B cell (primary cell): ENCODE measurements at places on chromosomes 4 and X.

DNA sequence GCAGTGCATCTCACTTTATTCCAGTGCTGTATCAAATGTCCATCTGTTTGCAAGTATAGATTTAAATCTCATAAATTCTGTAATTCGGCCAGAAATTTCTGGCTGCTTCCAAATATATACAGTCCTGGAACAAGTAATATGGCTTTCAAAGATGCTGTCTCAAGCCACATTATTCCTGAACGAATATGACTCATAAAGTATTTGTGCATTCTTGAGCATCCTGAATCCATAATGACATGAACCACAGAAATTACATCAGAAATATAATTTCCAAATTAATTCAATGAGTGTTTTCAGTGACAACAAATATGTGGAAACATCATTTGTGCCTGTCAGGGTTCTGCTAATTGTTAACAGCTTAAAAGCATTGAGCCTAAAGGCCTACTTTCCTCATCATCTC is 140.9 kb upstream of the HPGD start:
- no peak for DNase-seq

GRCh38 chrX:74272230-74272629 is 31.8 kb upstream of the ZCCHC13 start:
- DNase-seq: no peak

- no peak for DNase-seq
Observed at GRCh38 chrX:31319586-31319985, 247.7 kb upstream of the FTHL17 start.

- no peak for DNase-seq
Observed at GRCh38 chrX:63967551-63967950, 182.5 kb upstream of the ARHGEF9 start.

- DNase-seq: no peak
Observed at GRCh38 chr4:165326831-165327210, 648 bp upstream of the MSMO1 start.

DNA sequence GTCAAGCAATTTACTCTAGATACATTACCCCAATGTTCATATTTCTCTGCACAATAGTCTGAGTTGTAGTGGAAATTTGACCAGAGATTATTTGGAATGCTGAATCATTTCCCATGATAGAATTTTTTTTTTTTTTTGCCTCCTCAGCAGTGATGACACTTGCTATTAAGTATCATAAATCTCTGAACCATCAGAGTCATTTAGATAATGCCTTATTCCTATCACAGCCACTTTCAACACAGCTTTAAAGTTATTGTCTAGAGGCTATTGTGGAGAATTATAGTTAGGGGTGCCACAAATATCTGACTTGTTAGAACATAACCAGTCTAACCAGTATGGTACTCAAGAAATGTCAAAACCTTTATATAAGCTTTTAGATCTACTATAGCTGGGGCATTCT is 79.8 kb downstream of the LCORL start:
- no peak for DNase-seq

DNA sequence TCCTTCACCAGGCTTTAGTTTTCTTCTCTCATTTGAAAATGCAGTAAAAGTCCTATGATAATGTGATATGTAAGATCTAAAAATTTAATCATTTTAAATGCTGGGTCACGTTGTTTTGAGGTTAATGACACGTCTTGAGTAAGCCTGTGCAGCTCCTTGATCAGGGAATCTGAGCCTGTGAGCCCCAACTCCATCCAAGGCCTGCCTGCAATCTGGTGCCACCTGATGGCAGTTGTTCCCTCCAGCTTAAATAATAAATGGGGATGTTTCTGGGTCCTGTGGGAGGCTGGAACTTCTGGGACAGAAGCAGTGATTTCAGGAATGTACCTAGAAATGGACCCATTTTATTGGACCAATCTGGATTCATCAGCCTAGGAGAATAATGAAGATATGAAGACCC is 455.4 kb upstream of the ADGRL3 start:
- DNase-seq: no peak

DNA sequence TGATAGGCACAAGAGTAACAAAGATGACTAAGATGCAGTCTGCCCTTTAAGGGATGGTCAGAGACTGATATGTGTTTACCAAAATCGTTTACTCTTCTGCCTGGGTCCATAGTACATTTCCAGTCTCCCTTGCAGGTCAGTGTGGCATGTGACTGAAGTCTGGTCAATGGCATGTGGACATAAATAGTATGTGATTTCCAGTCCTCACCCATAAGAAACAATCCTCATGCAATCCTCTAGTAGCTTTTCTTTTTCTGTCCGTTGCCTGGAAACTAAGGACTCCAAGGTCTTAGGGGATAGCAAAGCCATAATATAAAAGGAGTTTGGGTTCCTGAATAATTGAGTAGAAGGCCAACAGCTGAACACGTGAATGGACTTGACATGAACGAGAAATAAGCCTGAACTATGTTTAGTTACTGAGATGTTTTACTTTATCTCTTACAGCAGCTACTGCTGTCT is 1.1 kb downstream of the SLC9B2 start:
- no peak for DNase-seq

DNA sequence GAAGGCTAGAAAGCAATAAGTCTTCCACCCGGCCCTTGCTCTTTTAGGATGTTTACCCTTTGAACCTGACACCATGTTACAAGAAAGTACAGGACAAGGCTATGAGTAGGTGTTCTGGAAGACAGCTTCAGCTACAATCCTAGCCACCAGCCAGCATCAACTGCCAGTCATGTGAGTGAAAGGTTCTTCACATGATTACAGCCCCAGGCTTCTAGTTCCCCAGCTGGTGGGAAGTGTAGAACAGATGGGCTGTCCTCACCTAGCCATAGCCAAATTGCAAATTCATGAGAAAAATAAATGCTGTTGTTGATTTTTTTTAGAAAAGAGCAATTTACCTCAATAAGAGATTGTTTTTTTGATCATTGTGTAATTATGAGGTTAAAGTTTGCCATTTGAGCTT is 60.8 kb downstream of the GRXCR1 start:
- DNase-seq: no peak

DNA sequence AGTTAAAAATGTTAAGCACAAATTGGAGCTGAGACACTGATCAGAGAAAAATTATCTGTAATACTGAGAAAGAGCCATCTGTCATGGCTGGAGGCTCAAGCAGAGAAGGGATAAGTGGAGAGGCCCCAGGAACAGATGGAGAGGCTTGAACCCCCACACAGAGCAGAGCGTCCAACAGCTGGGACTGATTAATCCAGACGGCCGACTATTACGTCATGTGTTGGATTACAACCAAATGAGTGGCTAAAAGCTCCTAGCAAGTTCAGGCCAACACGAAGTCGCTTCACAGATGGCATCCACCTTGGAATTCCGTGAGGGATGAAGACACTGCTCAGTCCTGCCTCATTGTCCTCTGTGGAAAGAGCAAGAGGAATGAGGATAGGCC is 57.7 kb upstream of the ATXN3L start:
- no peak for DNase-seq

DNA sequence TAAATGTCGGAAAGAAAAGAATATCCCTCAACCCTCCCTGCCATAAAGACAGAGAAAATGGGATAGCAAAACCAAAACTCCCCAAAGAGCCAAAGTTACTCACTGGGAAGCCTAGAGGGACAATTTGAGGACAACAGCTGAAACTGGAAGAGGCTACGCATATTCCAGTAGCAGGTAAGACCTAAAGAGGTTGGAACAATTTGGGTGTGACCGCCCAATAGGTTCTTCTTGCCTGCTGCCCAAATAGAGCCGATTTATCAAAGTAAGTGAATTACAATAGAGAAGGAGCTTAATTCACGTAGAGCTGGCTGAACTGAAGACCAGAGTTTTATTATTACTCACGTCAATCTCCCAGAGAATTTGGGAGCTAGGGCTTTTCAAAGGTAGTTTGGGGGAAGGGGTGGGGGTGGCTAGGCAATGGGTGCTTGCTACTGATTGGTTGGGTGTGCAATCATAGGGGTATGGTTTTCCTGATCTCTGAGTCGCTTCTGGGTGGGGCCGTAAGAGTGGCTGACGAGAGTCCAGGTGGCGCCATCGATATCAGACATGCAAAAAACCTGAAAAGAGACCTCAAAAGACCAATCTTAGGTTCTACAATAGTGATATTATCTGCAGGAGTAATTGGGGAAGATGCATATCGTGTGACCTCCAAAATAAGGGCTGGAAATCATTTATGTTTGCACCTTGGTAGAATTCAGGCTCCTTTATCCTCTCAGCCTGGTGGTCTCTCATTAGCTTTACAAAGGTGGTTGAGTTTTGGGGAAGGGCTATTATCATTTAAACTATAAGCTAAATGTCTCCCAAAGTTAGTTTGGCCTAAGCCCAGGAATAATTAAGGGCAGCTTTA is 39.0 kb upstream of the SLC7A3 start:
- peak; percentile 2 for DNase-seq

- peak; percentile 57 for DNase-seq
Observed at GRCh38 chr4:170259631-170260153, 169.9 kb upstream of the AADAT start.

GRCh38 chr4:43379016-43379415 is 486.5 kb downstream of the GRXCR1 start:
- DNase-seq: no peak

- DNase-seq: no peak
Observed at GRCh38 chrX:76453737-76454406, 26.4 kb downstream of the MAGEE1 start.

- no peak for DNase-seq
Observed at GRCh38 chr4:7854697-7855370, 84.8 kb downstream of the AFAP1 start.

DNA sequence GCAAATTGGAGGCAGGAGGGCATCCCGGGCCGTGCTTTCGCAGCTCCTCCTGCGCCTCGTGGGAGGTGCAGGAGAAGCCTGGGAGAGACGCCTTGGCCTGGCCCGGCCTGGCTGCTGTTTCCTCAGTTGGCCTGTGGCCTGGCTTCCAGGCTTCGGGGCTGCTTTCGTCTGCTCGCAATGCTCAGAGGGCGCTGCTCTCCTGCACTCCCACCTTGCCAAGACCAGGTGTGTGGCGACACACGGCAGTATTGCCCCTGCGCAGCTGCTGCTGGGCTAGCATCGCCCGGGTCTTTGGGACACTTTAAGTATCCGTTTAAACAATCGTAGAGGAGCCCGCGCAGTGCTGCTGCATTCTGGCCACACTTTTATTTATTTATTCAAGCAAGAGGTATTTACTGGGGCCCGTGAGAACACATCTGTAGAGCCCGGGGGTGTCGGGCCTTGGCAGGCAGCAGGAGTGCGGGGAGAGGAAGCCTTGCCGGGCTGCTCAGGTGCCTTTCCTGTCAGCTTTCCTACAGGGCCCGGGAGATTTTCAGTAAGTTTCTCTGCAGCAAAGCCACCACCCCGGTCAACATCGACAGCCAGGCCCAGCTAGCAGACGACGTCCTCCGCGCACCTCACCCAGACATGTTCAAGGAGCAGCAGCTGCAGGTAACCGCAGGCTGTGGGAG is 26.2 kb upstream of the HGFAC start:
- DNase-seq: no peak

DNA sequence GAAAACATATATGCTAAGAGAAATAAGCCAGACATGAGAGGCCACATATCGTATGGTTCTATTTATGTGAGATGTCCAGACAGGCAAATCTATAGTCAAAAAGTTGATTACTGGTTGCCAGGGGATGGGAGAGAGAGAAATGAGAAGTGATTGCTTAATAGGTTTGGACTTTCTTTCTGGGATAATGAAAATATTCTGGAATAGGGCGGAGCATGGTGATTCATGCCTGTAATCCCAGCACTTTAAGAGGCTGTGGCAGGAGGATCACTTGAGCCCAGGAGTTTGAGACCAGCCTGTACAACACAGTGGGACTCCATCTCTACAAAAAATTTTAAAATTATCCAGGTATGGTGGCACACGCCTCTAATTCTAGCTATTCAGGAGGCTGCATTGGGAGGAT is 22.4 kb downstream of the RBM47 start:
- DNase-seq: no peak

DNA sequence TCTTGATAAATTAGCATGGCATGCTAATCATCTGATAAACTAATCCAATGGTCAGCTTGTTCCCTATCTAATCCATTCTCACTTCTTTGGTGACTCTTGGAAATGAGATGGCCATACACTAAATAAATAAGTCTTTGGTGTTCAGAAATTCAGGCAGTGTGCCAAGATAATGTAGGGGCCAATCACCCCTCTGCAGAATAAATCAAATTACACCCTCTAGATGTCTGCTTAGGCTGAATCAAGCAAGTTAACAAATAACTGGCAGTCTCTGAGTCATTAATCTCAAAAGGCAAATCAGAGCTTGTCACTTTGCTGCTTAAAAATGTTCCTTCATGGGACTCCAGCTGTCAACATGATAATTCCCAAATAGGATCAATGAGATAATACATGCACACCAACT is 97.4 kb downstream of the NLGN4X start:
- no peak for DNase-seq

DNA sequence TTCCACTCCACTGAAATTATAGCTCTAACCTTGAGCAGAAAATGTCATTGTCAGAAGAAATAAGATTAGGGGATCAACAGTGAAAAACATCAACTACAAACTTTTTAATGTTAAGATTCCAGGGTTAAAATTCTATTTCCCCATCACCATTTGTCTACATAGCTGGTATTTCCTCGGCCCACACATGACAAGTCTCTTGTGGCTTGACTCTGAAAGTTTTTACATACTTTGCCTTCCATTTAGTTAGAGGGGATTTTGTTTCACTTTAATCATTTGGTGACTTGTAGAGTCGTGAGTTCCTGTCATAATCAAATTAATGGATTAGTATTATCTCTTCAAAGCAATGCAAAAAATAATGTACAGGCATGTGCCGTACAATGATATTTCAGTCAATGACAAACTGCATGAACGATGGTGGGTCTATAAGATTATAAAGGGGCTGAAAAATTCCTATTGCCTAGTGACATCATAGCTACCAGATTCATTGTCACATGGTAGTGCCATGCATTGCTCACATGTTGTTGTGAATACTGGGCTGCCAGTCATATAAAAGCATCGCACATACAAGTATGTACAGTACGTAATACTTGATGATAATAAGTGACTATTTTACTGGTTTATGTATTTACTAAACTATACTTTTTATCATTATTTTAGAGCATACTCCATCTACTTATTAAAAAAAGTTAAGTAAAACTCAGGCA is 72.0 kb downstream of the ING2 start:
- no peak for DNase-seq
